IPS DF 6.9 (cell line): ENCODE measurements at places on chromosomes 16 and 17.

GRCh38 chr16:684071-684794 is at the start of gene JMJD8:
TSS of gene JMJD8 (minus strand) at chr16:684334. CDS start at chr16:684319, 15 bp downstream.
- DNase-seq = no peak

- no peak for DNase-seq
Observed at GRCh38 chr16:24552705-24553246, 13.4 kb downstream of the RBBP6 start.

- DNase-seq = no peak
Observed at GRCh38 chr16:1532771-1533170, 695 bp upstream of the TMEM204 start.

DNA sequence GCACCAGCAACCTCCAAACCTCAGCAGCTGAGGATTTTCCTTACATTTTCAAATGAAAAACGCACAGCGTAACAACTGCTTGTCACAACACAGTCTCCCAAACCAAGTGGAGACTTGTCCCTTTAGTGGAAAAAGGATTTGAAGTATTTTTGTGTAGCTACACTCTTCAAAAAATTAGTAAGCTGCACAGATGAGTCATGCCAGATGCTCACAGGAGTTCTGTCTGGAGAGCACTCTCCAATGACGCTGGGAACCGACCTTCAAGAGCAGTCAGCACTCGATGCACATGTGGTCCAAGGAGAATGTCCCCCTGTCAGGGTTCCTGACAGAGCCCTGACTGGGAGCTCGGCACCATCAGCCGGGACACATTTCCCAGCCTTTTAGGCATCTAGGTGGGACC is 39.8 kb downstream of the MAP1LC3B start:
- no peak for DNase-seq

DNA sequence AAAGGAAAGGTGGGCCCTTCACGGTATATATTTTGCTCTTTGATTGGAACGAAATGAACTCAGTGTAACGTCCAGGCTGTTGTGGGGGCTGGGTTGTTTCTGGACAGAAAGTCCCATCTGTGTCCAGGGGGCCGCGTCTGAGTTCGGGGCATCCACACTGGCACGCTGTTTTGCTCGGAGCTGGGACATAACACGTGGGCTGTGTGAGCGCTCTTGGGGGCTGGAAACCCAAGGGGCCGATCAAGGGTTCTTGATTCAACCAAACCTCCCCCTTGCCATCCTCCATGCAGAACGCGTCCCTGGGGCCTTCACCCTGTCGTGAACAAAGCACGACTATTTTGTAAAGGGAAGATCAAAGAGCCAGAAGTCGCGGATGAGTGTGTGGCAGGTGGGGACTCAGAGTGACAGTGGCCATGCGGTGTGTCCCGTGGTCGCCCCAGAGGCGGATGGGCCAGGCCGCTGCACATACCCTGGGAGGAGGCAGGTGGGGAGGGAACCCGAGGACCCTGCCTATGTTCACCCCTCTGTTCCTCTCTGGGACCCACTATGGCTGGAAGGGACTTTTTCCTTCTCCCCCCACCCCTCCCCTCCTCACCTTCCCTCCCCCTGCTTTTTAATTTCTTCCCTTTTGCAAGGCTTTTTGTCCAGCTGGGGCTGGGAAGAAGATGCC is 387.2 kb downstream of the SEC14L1 start:
- no peak for DNase-seq

DNA sequence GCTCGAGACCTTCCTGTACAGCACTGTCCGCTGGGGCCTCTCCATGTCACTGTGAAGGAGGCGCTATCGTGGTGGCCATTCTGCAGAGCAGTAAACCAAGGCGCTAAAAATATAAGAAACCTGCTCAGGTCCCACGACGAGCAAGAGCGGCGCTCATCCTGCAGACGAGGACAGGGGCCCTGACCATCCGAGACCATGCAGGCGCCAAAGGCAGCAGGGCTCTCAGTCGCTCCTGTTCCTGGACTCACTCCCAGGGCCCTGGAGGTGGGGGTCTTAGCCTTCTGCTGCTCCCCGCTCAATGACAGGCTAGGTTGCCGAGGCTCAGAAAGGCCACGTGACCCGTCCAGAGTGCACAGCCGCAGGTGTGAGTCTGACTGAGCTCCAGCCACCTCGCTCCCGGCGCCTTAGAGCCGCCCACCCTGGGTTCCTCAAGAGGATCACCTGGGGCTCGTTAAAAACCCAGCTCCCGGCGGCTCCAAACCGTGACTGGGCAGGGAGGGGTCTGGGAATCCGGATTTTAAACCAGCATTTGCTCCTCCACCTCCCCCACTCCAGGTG is 509 bp upstream of the ATP2C2 start:
- no peak for DNase-seq
